ENCODE measurements at places on chromosomes 13 and 19.

- no peak for DNase-seq
These were observed 161.4 kb downstream of the TM9SF2 start for GRCh38 chr13:99662678-99663077.

DNA sequence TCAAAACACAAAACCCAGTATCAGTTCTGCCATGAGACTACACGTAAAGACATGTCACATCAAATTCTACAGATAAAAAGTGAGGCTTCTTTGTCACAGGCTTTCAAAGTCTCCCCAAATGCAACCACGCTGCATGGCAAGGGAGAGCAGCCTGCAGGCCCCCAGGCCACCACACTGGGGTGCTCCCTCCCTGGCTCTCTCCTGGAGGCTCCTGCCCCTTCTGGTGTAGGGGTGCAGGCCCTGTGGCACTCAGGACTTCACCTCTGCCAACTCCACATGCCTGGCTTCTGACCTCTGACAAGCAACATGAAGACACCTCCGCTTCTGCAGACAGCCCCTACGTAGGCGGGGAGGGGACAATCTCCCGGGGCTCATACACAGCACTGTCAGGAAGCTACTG, 14.3 kb downstream of the AKAP8 start:
- DNase-seq = no peak

- no peak for DNase-seq
These were observed 3.2 kb downstream of the NPAS1 start for GRCh38 chr19:47022541-47023447.

- DNase-seq = no peak
These were observed 31.9 kb downstream of the ATP4B start for GRCh38 chr13:113625965-113626721.

GRCh38 chr13:26184791-26185250, 37.3 kb downstream of the RNF6 start:
- peak; percentile 69 for DNase-seq
